Activated CD4-positive, alpha-beta T cell treated with anti-CD3 and anti-CD28 coated beads, Interleukin-2, amount 50 U/mL, for 48 hours (primary cell): ENCODE measurements at places on chromosomes 5 and 9.

GRCh38 chr5:57501414-57502201 is 19.0 kb upstream of the ACTBL2 start:
- DNase-seq, result no peak

DNA sequence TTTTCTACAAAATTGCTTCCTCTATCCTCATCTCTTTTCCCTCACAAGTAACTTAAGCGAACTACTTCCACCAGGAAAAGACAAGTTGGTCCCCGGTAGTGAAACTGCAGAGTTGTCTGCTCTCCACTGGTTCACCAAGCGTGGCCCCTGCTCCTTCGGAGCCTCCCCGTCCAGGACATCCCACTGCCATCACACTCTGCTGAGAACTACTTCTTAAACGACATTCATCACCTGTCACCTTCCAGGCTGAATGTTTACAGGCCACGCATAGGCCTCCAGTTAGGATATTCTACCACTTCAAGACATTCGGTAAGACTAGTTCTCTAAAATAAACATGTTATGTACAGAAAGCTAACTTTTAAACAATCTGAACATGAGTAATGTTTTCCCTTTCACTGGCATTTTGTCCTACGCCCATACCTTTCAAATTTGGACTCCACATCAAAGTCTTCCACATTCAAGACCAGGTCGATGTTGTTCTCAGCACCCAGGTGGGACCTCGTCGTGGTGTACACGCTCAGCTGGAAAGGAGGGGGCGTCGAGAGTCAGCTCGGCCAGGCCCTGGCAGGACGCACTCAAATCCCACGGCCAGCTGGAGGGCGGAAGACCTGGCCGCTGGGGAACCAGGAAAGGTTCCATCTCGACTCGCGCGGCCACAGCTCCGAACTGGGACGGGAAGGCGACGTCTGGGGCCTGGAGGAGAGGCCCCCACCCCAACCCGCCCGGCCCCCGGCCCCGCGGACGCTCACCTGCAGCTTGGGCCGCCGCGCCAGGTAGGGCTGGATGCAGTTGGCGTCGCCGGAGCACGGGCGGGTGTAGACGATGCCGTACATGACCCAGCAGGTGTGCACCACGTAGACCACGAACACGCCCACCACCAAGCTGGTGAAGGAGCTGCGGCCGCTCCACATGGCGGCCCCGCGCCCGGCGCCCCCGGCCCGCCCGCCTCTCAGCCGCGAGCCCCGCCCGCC is 683 bp downstream of the CLPTM1L start:
- DNase-seq, result peak; percentile 23

GRCh38 chr9:106218427-106218826 is 524.1 kb downstream of the TMEM38B start:
- no peak for DNase-seq

- peak; percentile 37 for DNase-seq
Observed at GRCh38 chr5:112965733-112966306, 10.8 kb upstream of the DCP2 start.

- no peak for DNase-seq
Observed at GRCh38 chr5:33523208-33523771, 82.5 kb downstream of the TARS1 start.
